Esophagus muscularis mucosa (tissue), 4 donors: ENCODE measurements at places on chromosomes 12 and 14. TPM values are rescaled to one million over a fixed set of nuclear protein-coding genes. Genes with fewer than 3 reads are reported as not detected.

GRCh38 chr12:6934110-6934509 is 6.4 kb downstream of the ATN1 start:
- H3K4me3 ChIP-seq: no peak overlapping the region
- peaks cover 44% of the 10 kb centered on the region for H3K36me3 ChIP-seq
- H3K4me1 ChIP-seq: peaks cover 86% of the 10 kb centered on the region
- peak overlapping the region; percentile 48 for H3K27ac ChIP-seq

GRCh38 chr14:51680031-51680430 is 28.3 kb downstream of the FRMD6 start:
- no peak for DNase-seq
- no peaks in the 10 kb centered on the region for H3K36me3 ChIP-seq
- H3K27me3 ChIP-seq: no peaks in the 10 kb centered on the region
- H3K4me1 ChIP-seq: peaks cover 63% of the 10 kb centered on the region
- H3K4me3 ChIP-seq: no peak overlapping the region

GRCh38 chr14:97251491-97252155 is 454.4 kb downstream of the VRK1 start:
- H3K27me3 ChIP-seq: no peaks in the 10 kb centered on the region
- DNase-seq: peak; percentile 81
- H3K4me1 ChIP-seq: no peaks in the 10 kb centered on the region
- H3K27ac ChIP-seq: no peak overlapping the region
- H3K4me3 ChIP-seq: no peak overlapping the region

- H3K27me3 ChIP-seq: no peaks in the 10 kb centered on the region
- H3K4me3 ChIP-seq: no peak overlapping the region
- H3K4me1 ChIP-seq: no peaks in the 10 kb centered on the region
- no peak overlapping the region for H3K27ac ChIP-seq
- DNase-seq: no peak
- no peaks in the 10 kb centered on the region for H3K36me3 ChIP-seq
These were observed 1571.6 kb upstream of the FLRT2 start for GRCh38 chr14:83958359-83958758.

GRCh38 chr12:103470664-103471063 is 25.1 kb downstream of the C12orf42 start:
- H3K4me1 ChIP-seq: no peaks in the 10 kb centered on the region
- DNase-seq: no peak
- H3K27ac ChIP-seq: no peak overlapping the region
- no peaks in the 10 kb centered on the region for H3K27me3 ChIP-seq

DNA sequence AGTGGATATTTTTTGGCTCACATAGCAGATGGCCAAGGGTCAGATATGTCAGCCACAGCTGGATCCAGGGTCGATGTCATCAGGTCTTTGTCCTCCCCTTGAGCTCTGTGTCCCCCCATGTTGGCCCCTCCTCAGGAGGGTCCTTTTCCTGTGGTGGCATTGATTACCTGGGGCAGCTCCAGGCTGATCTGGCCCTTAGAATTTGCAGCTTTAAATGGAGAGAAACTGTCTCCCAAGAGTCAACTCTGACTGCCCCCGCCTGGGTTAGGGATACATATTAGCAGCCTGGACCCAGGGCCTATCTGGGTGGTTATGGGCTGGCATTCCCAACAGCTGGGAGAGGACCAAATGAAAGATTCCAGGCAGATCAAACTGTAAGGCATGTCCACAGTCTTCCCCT is 330.5 kb downstream of the RGS6 start:
- no peaks in the 10 kb centered on the region for H3K36me3 ChIP-seq
- no peaks in the 10 kb centered on the region for H3K27me3 ChIP-seq
- no peaks in the 10 kb centered on the region for H3K4me1 ChIP-seq
- no peak overlapping the region for H3K27ac ChIP-seq

DNA sequence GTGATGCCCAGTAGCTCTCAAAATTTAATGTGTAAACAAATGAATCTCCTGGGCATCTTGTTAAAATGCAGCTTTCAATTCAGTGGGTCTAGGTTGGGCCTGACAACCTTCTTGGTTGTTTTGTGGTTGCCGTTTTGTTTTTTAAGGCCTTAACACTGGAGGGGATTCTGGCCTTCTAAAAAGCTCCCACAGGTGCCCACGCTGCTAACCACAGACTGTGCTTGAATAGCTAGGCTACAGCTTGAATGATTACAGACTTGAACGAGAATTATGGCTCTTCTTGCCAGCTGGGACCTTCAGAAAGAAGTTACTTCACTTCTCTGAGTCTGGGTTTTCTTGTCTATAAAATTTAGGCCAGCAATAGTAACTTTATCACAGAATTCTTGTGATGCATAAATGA is 1.3 kb upstream of the FLVCR2 start:
- no peak for DNase-seq
- peak overlapping the region; percentile 82 for H3K27ac ChIP-seq
- no peaks in the 10 kb centered on the region for H3K36me3 ChIP-seq
- no peak overlapping the region for H3K4me3 ChIP-seq
- H3K4me1 ChIP-seq: peaks cover 39% of the 10 kb centered on the region

DNA sequence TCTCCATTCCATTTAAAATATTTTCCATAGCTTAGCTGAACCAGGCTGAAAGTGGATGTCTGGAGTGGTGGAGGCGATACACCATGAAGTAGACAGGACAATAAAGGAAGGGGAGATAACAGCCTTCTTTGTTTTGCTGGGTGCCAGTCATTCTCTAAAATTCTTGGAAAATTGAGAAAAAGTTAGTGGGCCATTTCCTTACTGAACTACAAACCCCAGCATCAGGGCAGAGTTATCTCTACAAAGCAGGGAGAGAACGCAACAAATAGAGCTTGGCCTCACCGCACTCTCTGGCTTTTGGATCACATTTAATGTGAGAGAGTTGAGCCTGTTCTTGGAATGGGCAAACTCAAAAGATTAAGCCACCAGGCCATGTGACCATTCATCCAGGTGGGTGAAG is 41.2 kb upstream of the LRRC10 start:
- DNase-seq: no peak
- no peak overlapping the region for H3K4me3 ChIP-seq
- no peaks in the 10 kb centered on the region for H3K27me3 ChIP-seq

DNA sequence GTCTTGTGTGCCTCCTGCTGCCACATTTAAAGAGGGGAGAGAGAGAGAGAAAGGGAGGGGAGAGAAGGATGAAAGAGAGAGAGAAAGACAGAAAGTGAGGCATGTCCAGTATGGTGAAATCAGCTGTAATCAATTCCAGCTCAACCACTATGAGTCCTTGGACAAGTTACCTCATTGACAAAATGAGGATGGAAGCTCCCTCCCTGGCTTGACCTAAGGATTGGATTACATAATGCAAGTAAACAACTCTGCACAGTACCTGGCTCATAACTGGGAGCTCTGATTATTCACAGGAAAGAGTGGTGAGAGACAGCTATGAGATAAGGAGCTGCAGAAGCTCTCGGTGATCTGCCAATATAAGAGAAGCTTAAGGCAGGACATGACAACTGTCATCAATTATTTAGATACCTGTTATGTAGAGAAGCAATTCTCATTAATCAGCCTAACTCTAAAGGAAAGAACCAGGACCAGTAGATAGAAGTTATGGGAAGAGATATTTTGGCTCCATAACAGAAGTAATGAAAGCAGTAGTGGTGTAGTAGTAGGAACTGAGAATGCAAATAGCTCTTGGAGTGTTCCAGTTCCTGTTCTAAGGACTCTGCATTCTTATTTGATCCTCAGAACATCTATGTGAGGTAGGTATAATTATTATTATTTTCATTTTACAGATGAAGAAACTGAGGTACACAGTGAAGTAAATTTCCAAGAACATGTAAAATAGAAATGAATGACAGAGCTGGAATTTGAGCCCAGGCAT is 791.6 kb downstream of the DIO2 start:
- H3K4me3 ChIP-seq: no peak overlapping the region
- H3K4me1 ChIP-seq: peaks cover 27% of the 10 kb centered on the region
- no peaks in the 10 kb centered on the region for H3K27me3 ChIP-seq
- H3K36me3 ChIP-seq: no peaks in the 10 kb centered on the region

- H3K27me3 ChIP-seq: no peaks in the 10 kb centered on the region
- H3K4me3 ChIP-seq: no peak overlapping the region
- no peaks in the 10 kb centered on the region for H3K4me1 ChIP-seq
- DNase-seq: no peak
These were observed 87.0 kb downstream of the TSHR start for GRCh38 chr14:81042438-81042837.

GRCh38 chr12:56299308-56299852 is 750 bp downstream of the CS start:
- no peaks in the 10 kb centered on the region for H3K27me3 ChIP-seq
- H3K36me3 ChIP-seq: peaks cover 13% of the 10 kb centered on the region
- H3K4me3 ChIP-seq: peak overlapping the region; percentile 84
- peak overlapping the region; percentile 96 for H3K27ac ChIP-seq

- H3K27ac ChIP-seq: peak overlapping the region; percentile 28
- peaks cover 2% of the 10 kb centered on the region for H3K4me1 ChIP-seq
- no peak for DNase-seq
- H3K27me3 ChIP-seq: no peaks in the 10 kb centered on the region
- no peaks in the 10 kb centered on the region for H3K36me3 ChIP-seq
These were observed 353.4 kb downstream of the KCNH5 start for GRCh38 chr14:62691647-62692489.

DNA sequence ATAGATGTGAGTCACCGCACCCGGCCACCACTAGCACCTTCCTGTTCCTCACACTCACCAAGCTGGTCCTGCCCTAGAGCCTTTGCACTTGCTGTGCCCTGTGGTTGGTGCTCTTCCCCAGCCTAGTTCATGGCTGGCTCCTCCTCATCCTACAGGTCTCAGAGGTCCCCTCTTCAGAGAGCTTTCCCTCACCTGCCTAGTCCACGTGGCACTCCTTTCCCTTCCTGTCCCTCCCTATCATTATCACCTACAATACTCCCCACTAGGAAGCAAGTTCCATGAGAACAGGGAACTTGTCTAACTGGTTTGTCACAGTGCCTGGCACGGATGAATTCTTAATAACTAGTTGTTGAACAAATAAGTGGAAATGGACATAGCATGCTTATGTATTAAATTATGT is 24.0 kb upstream of the TMED10 start:
- no peak for DNase-seq
- H3K4me3 ChIP-seq: no peak overlapping the region
- H3K4me1 ChIP-seq: peaks cover 6% of the 10 kb centered on the region
- no peaks in the 10 kb centered on the region for H3K27me3 ChIP-seq

- no peak overlapping the region for H3K27ac ChIP-seq
- H3K27me3 ChIP-seq: no peaks in the 10 kb centered on the region
- no peaks in the 10 kb centered on the region for H3K4me1 ChIP-seq
- no peaks in the 10 kb centered on the region for H3K36me3 ChIP-seq
- H3K4me3 ChIP-seq: no peak overlapping the region
These were observed 60.3 kb downstream of the PHLDA1 start for GRCh38 chr12:75971253-75971652.

DNA sequence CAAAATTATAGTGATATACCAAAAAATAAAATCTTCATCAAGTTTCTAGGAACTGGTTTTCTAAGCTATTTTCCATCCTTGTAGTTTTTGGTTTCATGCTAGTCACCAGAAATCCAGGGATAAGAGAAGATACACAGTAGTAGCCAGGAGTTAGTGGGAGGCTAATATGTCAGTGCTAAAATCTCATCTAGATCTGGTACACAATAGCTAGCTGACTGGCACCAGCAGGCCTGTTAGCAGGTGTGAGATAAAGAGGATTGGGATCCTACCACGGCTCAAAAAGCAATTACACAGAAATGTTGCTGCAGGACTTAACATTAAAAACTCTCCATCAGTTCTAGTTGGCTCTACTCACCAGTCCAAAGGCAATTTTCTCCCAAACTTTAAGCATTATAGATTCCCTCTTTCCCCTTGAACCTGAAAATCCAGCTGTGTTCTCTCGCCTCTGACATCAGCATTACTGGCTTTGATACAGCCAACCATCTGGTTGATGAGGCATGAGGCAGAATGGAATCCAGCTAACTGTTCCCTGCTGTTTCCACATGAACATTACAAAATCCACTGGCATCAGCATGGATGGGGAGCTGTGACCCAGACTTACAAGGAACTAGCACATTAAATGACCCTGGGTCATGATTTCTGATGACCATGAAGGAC is 41.8 kb upstream of the CCDC196 start:
- no peaks in the 10 kb centered on the region for H3K27me3 ChIP-seq
- no peak for DNase-seq
- H3K4me1 ChIP-seq: no peaks in the 10 kb centered on the region
- H3K4me3 ChIP-seq: no peak overlapping the region

DNA sequence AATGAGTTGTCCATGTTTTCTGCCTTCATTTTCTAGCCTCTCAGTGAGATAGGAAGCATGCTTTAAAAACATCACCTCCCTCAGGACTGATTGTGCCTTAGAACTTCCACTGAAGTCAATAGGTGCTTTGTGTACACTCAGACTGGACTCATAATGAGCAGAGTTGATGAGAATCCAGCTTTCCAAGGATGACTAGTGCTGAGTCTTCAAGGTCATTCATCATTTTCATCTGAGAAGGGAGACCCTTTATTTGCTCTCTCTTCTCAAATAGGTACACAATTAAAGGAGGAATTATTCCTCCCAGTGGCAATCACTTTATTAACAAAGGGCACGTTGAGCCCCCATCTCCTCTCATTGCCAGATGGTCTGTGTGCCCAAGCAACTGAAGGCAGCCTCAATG is 210.9 kb upstream of the PRKD1 start:
- no peak for DNase-seq
- H3K4me1 ChIP-seq: peaks cover 2% of the 10 kb centered on the region
- H3K27ac ChIP-seq: no peak overlapping the region

DNA sequence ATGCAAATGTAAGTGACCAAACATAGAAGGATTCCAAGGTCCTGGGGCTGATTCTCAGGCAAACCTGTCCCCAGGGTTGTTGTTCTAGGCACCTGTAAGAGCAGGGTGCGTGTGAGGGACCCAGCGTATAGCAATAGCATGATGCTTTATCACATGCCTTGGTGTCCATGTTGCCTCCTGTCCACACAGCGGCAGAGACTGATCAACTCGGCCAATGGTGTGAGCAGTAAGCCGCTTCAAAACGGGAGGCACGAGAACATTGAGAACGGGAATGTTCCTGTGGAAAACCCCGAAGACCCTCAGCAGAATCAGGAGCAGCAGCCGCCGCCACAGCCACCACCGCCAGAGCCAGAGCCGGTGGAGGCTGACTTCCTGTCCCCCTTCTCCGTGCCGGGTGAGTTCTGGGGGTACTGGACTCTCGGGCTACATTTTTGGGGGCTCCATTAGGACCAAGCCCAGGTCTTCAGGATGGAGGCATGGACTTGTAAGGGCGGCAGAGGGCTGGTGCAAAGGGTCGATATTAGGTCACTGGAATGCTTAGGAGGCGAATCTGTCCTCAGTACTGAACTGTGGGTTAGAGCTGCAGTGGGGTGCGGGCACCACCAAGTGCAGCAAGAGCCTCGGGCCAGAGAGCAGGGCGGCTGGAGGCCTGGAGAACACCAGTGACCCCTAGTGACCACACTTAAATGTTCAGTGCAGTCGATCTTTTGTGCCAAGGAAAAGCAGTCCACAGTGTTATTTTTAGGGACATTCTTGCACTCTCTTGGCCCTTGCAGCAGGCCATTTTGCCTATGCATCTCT is 57.2 kb upstream of the RIN3 start:
- no peaks in the 10 kb centered on the region for H3K27me3 ChIP-seq
- no peak overlapping the region for H3K4me3 ChIP-seq
- H3K36me3 ChIP-seq: no peaks in the 10 kb centered on the region
- H3K4me1 ChIP-seq: peaks cover 24% of the 10 kb centered on the region

GRCh38 chr12:130418251-130418650 is 80.6 kb downstream of the PIWIL1 start:
- no peaks in the 10 kb centered on the region for H3K36me3 ChIP-seq
- no peaks in the 10 kb centered on the region for H3K4me1 ChIP-seq
- H3K27ac ChIP-seq: no peak overlapping the region
- H3K27me3 ChIP-seq: peaks cover 9% of the 10 kb centered on the region
- H3K4me3 ChIP-seq: no peak overlapping the region

TGFB3 gene
- total RNA-seq: 12.0 TPM

NRXN3 gene
- total RNA-seq: 71.1 TPM

RFLNA gene
- 1.4 TPM for total RNA-seq

MYG1 gene
- 45.3 TPM for total RNA-seq

PGF gene
- 69.6 TPM for total RNA-seq

CLEC1B gene
- total RNA-seq: not detected

AACS gene
- total RNA-seq: 16.7 TPM

PCK2 gene
- total RNA-seq: 13.3 TPM
